CD4-positive, alpha-beta T cell (primary cell): ENCODE measurements at places on chromosomes 13 and 19. TPM values are rescaled to one million over a fixed set of nuclear protein-coding genes. Genes with fewer than 3 reads are reported as not detected.

GRCh38 chr19:36489920-36490415 lies 607 bp upstream of the ZNF566 start:
- no peak for DNase-seq

The KLK14 gene
- 0.22 TPM for total RNA-seq

- no peak for DNase-seq
These were observed 112.0 kb upstream of the CLDN10 start for GRCh38 chr13:95440441-95441088.

DNA sequence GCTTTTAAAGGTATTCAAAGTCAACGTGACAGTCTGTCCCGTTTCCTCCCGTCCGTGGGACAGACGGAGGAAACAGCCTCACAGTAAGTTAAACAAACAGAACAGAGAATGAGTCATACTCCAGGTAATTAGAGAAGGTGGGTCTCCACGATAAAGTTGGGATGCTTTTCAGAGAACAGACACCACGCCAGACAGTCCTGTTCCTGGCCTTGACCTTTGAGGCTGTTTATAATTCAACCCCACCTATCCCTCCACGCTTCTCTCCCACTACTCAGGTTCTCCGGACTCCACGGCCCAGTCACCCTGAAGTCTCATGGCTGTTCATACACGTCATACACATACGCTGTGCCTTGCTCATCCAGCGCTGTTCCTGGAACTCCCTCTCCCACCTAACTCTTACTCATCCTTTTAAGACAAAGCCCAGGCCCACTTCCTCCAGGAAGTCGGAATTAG lies 42.5 kb downstream of the ARHGEF18 start:
- DNase-seq = no peak

The NR2F6 gene
- 1.1 TPM for total RNA-seq

The USHBP1 gene
- total RNA-seq = not detected

The SPACA4 gene
- total RNA-seq = not detected

The WDR87 gene
- total RNA-seq = not detected

DNA sequence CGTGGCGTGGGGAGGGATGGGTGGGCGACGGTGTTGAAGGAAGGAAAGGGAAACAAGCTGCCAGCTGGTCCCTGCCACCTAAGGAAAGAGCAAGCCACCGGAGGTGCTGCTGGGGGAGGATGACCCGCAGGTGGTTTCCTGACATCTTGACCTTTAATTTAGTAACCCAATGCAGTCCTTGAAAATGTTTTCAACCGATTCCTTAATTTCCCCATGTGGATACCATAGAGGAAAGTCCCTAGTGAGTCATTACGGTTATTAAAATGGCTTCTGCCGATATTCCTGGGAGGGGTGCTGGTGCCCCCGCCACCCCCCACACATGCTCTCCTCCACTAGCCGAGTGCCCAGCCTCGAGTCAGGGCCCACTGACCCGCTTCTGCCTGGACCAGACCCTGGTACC lies 6.3 kb upstream of the ANKRD10 start:
- no peak for DNase-seq

The KIR3DL1 gene
- total RNA-seq = not detected

DNA sequence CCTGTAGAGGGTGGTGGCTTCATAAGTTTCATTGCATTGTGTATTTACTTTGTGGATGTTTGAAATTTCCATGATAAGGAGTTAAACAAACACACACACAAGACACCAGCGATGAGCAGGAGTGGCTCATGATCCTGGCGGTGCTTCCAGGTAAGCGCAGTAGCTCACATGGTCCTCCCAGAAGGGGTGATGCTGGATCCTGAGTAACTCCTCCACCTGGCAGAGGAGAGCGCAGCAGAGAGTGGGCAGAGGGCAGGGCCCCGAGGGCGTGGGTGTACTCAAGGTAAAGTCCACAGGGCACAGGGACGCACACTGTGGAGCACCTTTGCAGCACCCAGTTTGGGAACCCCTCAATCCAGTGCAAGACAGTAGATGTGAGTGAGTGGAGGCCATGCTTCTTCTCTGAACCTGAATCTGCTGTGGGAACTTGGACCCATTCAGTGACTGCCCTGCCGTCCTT lies 54.0 kb downstream of the RFX2 start:
- DNase-seq = no peak
